ENCODE measurements at places on chromosomes 2 and 18.
A peak's percentile ranks its signal among the peaks of the same experiment; 100 is the strongest.

DNA sequence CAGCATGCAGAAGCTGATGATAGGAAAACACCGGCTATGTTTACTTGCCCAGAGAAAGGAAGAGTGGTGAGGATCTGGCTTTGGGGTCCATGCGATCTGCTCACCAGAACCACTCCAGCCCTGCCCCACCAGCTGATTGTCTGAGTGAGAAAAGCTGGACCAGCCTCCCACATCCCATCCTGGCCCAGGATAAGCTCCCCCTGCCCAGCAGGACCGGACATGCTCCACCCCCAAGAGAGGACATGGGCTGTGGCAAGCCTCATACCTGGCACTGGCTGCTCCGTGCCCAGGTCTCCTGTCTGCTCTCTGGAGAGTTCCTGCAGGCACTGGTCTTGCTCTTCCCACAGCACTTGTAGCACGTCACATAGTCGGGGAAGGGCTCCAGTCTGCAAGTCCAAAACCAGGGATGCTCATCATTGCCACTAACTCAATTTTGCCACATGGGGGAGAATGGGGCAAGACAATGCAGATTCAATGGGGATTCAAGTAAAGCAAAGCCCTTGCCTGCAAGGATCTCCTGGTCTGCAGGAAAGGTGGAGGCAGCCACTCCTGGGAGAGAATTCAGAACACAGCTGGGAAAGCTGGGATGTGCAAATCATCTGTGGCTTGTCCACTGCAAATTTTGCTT is 30.0 kb downstream of the SCTR start:
- no peak for DNase-seq

DNA sequence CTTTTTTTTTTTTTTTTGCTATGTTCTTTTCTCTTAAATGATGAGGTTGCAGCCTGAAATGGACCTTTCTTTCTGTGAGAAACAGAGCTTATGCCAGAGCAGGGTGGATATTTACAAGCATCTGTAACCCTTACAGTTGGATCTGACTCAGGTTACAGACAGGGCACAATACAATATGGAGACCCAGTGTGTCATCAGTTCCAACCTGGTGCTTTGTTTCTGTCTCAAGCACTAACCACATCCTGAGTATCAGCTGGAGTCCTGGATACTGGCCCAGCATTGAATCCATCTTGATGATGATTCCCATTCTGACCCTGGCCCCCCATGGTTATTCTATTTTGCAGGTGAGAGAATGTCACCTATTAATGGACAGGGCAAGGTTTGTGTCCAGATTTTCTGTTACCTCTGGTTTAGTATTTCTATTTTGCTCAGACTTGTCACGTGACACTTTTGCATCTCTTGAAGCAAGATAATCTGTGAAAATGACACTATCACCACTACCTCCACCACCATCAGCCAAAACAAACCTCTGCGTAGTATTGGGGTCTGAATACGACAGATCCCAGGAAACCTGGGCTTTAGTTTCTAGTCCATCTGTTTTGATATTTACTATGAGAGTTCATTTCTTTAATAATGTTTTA is 174.0 kb downstream of the CCDC85A start:
- no peak for DNase-seq

DNA sequence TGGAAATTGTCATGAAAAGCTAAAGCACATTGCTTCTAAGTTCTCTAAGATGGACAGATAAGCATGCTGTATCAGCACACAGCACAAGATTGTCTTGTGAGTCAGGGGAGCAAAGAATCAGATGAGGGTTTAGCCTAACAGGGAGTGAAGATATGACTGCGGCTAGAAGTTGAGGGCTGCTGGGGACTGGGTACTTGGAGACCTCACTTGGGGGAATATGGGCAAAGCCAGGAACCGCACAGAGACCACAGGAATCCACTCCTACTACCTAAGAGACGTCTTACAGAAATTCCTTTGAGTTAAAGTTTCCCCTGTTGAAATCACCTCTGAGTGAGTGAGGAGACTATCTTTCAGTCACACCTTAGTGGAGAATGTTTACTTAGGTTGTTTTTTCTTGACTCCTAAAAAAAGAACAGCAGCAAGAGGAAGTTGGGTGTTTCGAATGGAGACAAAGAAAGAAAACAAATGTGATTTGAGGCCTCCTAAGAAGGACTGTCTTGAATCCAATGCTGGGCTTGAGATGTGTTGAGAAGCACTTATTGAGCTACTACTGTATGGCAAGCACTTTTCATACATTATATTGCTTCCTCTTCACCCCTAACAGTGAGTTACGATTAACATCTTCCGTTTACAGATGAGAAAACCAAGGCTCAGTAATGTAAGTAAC is 100.7 kb downstream of the ANKRD44 start:
- DNase-seq, result no peak

DNA sequence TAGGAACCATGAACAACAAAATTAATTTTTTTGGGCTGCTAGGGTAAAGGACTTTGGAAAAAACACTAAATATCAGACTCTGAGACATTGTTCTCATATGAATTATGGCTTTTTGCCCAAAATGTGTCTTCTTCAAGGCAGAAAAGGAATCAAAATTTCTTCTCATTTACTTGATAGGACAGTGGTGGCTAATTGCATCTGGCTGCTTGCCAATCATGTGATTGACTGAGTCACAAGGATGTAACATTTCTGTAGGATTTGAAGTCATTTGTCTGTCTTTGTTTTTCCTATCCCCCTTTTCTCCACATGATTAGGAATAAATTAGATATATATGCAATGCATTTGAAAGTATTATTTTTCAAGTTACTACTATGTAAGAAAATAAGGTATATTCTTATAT is 130.2 kb downstream of the SLC4A10 start:
- DNase-seq, result no peak

- DNase-seq, result no peak
These were observed 85.1 kb downstream of the ARL4C start for GRCh38 chr2:234411793-234412192.

GRCh38 chr2:8957628-8958027 is 45.9 kb downstream of the MBOAT2 start:
- DNase-seq, result no peak

DNA sequence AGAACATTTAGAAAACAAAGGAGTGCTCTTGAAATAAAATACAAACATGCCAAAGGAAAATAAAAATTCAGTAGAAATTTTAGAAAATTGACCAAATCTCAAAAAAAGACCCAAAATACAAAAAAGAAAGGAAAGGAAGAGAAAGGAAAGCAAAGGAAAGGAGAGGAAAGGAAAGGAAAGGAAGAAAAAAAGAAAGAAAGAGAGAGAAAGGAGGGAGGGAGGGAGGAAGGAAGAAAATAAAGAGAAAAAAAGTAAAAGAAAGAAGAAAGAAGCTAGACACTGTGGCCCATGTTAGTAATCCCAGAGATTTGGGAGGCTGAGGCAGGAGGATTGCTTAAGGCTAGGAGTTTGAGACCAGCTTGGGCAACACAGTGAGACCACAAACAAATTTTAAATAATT is 500.1 kb upstream of the VRK2 start:
- DNase-seq, result no peak

GRCh38 chr18:47345291-47345690 is 93.8 kb upstream of the SKOR2 start:
- no peak for DNase-seq

GRCh38 chr2:24680196-24680595 is 113.0 kb downstream of the PTRHD1 start:
- no peak for DNase-seq

- no peak for DNase-seq
These were observed 30.2 kb upstream of the VWC2L start for GRCh38 chr2:214380681-214381080.

- no peak for DNase-seq
These were observed 13.5 kb downstream of the EFEMP1 start for GRCh38 chr2:55910077-55910476.

DNA sequence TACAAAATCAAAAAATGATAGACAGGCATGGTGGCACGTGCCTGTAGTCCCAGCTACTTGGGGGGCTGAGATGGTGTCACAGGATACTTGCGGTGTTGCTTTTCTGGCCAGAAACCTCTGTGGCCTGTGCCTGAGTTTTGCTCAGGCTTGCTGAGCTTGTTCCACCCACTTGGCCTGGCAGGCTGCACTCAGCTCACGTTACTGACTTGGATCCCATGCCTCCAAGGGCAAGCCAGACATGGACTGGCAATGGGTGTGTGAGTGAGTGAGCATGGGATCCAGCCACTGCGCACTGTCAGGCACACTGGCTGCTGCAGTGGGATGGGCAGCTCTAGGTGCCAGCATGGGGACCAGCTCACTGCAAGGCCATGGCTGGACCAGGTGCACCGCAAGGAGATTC is 67.9 kb downstream of the NCAPH start:
- DNase-seq, result no peak

GRCh38 chr2:105437708-105438103 is 38.9 kb upstream of the FHL2 start:
- DNase-seq, result peak; percentile 17

Measured in SK-N-DZ (cell line).